Kidney glomerular epithelial cell (primary cell): ENCODE measurements at places on chromosomes 3 and 15.

DNA sequence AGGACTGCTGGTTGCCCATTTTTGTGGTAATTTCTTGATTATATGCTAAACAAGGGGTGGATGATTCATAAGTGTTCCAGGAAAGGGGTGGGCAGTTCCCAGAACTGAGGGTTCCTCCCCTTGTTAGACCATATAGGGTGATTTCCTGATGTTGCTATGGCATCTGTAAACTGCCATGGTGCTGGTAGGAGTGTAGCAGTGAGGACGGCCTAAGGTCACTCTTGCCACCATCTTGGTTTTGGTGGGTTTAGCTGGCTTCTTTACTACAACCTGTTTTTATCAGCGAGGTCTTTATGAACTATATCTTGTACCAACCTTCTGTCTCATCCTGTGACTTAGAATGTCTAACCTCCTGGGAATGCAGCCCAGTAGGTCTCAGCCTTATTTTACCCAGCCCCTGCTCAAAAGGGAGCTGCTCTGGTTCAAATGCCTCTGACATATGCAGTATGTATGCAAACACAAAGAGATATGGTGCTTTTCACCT, 46.2 kb downstream of the C3orf38 start:
- DNase-seq, result no peak

GRCh38 chr15:71669688-71670087, 140.7 kb upstream of the NR2E3 start:
- peak; percentile 24 for DNase-seq

DNA sequence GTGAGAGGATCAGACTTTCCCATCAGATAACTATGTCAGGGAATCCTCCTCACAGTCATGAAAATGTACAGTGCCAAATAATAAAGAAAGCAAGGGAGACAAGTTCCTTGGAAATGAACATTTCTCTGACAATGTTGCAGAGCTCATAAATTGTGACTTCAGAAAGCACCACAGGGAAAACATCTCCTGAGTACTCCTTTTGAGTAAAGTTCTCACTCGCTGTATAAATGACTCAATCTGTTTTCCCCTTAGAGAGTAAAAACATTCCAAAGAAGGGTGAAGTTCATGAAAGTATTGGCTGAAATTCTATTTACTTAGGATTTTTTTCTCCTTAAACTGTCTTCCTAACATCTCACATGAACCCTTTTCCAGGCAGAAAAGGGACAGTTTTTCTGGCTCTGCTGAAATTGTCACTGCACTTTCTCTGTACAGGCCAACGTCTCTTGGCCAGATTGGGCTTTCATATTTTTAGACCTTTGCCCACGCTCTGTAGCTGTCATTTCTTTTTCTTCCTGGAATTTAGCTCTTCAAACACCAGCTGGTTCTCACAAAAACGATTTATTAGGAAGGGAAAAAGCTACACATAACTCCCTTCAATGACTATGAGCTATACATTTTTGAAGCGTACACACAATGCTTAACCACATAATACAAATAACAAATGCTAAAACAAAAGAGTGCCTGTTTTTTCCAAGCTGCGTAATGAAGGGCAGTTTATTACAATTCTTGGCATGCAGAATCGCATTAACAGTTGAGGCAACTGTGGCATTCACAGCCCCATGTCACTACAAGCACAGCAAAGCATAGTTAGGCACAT, 216.1 kb downstream of the ATP8B4 start:
- DNase-seq, result no peak

DNA sequence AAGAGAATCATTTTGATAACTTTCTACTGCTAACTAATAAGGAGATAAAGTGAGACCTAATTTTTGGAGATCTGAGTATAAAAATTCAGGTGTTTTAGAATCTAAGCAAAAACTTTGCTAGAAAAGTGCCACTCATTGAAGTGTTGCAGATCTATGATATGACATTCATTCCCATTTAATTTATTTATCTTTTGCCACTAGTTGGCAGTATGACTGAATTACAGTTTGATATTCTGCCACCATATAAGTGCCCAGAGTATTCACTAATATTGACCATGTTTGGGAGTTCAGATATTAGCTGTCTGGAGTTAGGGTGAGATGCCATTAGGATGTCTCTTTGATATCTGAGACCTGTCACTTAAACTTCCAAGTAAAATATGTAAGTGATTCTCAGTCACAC, 251.3 kb upstream of the GBE1 start:
- no peak for DNase-seq

DNA sequence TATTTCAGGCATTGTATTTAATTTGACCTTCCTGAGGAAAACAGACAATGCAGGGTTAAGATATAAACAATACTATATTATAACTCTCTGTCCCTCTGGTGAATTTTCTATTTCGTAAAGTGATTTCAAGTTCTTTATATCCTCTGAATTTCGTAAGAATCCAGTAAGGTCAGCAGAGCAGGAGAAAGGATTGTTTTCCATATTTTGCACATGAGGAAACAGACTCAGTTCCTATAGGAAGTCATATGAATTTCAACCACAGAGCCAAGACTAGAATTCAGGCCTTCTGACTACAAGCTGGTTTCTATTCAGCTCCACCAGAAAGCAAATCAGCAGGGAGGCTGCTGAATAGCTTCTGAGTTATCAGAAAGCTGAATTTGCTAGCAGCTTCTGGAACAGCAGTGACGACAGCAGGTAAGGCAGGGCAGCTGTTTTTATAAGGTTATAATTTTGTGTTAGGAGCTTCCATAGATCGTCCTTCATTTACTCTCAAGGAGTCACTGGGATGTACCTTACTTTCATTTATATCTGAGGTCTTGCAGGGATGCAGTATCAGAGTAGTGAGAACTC, 11.1 kb upstream of the PLAAT1 start:
- no peak for DNase-seq

- peak; percentile 3 for DNase-seq
Observed at GRCh38 chr15:48823237-48823636, 12.4 kb upstream of the CEP152 start.

GRCh38 chr3:12242772-12243171, 46.1 kb upstream of the PPARG start:
- no peak for DNase-seq

DNA sequence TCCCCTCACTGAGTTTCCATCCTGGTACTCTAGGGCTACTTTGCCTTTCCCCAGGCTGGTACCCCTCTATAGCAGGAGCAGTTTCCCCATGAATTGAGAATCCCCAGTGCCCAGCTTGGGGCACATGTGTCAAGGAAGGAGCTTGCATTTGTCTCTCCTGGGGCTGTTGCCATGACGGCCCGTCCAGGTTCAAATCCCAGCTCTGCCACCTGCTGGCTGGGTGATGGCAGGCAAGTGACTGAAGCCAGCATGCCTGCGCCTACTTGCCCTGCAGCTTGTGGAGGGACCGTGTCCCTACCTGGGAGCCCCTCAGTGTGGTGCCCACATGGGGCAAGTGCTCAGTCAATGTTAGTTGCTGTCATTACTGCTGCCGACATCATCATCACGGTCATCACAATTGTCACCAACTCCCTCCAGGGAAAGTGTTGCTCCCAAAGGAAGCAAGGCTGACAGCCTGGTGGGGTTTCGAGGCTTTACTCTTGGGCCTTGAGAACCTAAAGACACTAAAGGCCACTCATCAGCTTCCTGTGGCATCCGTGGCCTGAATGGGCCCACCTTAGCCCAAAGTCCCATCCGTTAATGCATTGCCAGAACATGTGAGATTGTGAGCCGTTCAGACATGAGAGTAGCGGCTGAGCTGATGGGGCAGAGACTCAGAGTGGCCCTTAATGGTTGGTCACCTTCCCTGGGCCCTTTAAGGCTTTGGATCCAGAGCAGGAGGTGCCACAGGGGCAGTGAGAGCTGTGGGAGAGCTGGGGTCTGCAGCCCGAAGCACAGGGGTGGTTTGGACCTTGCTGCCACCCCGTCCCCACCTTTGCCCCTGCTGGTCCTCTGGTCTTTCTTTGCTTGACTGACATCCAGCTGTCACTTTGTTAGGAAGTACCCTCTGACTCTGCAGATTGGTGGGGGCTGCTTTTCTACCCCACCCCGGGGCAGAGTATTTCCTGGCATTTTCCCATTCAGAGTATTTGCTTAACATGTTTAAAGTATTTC, 144.4 kb downstream of the DNAJB8 start:
- DNase-seq, result peak; percentile 4

- DNase-seq, result no peak
Observed at GRCh38 chr3:154060238-154061000, 60.8 kb upstream of the ARHGEF26 start.

- no peak for DNase-seq
Observed at GRCh38 chr3:141355242-141355641, 13.1 kb upstream of the ZBTB38 start.

DNA sequence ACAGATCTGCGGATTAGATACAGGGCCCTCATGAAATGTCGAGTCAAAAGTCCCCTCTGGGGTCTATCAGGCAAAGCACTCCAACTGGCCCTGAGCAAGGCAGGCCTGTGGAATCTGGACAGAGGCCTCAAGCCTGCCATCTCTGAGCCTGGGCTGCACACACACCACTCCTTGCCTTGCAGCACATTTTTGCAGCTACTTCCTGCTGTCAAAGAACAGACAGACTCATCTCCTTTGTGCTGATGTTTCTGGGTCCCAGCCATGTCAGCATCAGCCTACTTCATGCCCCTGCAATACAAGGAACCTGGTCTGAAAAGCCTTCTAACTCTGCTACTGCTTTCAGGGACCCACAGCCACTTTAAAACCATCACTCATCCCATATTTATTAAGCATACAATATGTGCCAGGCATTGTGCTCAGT, 60.6 kb upstream of the IL12A start:
- peak; percentile 32 for DNase-seq

DNA sequence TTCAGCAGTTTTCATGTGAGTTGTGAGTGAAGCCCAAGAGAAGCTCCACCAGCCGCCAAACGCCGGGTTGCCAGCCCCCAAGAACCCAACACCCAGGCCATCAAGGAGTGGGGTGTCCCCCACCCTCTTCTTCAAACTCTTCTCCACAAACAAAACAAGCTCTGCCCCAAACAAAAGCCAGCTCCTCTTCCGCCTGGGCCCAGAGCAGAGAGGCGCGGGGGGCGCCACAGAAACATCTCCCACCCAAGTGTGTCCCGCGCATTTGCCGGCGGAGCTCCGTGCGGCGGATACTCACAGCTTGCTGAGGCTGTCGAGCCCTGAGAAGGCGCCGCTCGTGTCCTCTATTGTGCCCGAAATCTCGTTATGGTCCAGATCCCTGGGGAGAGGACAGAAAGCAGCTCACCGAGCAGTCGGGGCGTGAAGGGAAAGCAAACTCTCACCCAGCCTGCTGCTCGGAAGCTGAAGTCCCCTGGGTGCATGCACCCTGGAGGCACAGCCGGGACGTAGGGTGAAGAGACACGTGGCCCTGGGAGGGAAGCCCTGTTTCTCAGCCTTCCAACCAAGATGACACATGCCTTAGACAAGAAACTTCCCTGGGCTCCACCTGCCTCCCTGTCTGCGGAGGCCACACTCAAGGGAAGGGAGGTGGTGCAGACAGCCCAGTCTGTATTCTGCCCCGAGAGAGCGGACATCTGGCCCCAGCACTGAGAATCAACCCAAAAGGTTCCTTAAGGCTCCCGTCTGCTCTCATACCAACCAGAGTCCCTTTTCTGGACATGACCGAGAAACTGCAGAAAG, 95.7 kb downstream of the LRIG1 start:
- no peak for DNase-seq

DNA sequence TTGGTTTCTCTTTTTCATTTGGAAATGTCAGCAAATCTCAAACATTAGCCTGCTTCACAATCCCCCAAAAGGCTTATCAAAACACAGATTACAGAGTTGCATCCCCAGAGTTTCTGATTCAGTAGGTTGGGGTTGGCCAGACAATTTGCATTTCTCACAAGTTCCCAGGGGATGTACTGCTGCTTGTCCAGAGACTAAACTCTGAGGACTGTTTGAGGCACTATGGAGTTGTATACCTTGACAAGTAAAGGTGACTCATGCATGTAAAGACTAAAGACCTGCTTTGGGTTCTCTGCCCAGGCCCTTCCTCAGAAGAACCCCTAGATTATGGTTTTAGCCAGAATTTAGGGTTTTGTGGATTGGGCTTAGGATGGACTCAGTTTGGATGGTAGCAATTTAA, 151.1 kb upstream of the ARHGEF26 start:
- DNase-seq, result no peak
